Activated CD8-positive, alpha-beta memory T cell treated with anti-CD3 and anti-CD28 coated beads for 48 hours (primary cell): ENCODE measurements at places on chromosomes 13 and 19.

GRCh38 chr19:1220976-1221903 is 15.7 kb downstream of the STK11 start:
- DNase-seq, result no peak

- DNase-seq, result no peak
Measured at GRCh38 chr13:26680123-26680450, 80.5 kb downstream of the GPR12 start.

GRCh38 chr19:38580080-38580479 is 37.7 kb downstream of the MAP4K1 start:
- DNase-seq, result no peak

DNA sequence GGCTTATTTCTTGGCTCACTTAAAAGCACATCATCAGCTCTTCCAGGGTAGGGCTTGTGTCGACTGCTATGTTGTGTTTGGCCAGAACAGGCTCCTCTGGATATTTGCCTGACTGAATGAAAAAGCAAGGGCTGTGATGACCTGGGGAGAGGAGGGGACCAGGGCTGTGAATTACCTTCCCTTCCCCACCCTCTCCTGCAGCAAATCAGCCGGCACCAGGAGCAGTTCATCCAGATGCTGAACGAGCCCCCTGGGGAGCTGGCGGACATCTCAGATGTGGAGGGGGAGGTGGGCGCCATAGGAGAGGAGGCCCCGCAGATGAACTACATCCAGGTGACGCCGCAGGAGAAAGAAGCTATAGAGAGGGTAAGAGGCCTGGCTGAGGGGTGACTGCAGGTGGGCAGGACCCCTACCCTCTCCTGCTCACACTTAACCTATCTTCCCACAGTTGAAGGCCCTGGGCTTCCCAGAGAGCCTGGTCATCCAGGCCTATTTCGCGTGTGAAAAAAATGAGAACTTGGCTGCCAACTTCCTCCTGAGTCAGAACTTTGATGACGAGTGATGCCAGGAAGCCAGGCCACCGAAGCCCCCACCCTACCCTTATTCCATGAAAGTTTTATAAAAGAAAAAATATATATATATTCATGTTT is 4.4 kb downstream of the GADD45GIP1 start:
- no peak for DNase-seq

GRCh38 chr19:46714444-46715106 is 2.3 kb downstream of the PRKD2 start:
- no peak for DNase-seq

- DNase-seq, result no peak
Measured at GRCh38 chr13:25674371-25674770, 302.6 kb downstream of the ATP8A2 start.

GRCh38 chr13:114088234-114088633 is 44.2 kb downstream of the RASA3 start:
- DNase-seq, result no peak

DNA sequence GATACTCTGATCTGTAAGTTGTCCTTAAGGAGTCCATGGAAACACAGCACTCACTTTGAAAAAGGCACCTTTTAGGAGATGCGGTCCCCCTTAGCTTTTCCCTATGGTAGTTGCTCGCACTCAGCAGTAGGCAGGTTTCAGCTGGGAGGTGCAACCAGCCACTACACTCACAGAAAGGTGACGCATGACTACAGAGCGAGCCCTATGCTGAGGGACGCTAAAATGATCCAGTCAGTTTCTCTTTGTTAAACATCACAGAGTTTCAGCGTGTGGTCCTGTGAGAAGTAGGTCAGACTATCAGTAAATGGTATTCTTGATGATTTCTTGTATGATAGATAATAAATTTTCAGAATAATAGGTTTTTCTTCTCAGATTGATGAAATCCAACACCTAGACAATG is 362.7 kb upstream of the MIR17HG start:
- DNase-seq, result no peak

DNA sequence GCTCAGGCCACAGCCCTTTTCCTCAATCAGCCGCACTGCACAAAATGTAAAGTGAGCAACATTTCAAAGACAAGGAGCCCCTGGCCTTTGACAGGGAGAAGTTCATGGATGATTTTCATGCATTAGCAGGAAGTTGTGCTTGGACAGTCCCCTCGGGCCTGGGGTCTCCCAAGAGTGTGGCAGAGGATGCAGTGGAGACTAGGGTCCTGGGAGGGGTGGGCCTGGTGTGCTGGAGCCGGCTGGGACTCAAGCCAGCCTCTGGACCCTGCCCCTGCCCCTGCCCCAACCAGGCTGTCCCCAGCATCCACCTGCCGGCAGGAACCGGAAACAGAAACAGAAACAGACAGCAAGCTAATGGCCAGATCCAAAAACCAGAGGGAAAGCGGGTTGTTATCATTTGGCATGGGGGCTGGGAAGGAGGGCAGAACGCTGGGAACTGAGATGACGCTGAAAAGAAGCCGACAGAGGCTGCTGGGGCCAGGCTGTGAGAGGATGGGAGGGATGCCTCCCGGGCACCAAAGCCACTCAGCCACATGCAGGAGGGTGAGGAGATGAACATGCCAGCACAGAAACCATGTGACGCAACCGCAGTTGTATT is 2.3 kb downstream of the GAS6 start:
- DNase-seq, result no peak

DNA sequence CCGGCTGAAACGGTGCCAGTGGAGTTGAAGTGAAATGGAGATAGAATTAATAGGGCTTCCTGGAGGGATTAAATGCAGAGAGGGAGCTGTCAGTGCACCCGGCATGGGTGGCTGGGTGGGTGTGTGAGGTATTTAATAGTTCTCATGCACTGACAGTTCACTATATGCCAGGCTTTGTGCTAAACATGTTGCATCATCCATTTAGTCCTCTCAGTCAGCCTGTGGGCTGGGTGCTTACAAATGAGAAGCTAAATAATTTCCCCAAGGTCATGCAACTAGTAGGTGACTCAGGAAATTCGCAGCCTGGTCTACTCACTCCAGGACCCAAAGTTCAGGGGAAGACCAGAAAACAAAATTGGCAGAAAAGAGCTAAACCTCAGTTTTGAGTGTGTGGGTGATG is 63.5 kb upstream of the SPATA13 start:
- DNase-seq, result peak; percentile 24

DNA sequence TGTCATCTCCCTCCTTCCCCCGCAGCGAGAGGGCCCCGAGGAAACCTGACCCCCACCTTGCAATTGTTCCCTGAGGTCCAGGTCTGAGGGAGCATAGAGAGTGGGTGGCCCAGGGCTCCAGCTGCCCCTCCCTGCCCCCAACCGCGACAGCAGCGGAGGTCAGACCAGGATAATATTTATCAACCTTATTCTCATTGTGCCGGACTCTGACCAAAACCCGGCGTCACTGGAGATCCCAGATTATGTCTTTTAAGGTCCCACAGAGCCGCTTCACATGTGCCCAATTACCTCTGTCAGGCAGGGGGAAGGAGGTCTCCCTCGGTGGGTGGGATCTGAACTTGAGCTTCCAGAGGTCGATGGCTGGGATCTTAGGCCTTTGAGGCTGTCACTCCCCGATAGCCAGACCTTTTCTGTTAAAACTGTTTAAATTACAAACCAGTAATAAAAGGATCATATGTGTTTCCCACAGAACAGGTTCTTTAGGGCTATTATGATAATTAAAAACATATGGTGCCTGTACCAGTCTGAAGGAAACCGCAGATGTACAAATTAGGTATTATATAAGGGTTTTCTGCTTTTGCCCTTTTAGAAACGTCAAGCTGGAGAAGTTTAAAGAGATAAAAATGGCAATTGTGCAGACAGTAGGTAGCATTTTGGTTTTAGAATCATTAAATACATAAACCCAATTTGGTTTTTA is 195.5 kb downstream of the ZNF536 start:
- no peak for DNase-seq

DNA sequence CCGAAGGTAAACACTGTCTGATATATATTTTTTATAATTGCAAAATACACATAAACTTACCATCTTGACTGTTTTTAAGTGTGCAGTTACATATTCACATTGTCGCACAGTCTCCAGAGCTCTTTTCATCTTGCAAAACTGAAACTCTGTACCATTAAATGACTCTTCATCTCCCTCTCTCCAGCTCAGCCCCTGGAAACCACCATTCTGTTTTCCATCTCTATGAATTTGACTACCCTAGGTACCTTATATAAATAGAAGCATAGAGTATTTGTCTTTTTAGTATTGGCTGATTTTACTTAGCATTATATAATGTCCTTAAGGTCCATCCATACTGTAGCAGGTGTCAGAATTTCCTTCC is 45.8 kb downstream of the LRCH1 start:
- DNase-seq, result no peak

GRCh38 chr13:77952276-77952675 is 33.6 kb upstream of the EDNRB start:
- DNase-seq, result no peak

- DNase-seq, result no peak
Measured at GRCh38 chr13:54699831-54700230, 1671.2 kb downstream of the OLFM4 start.

- no peak for DNase-seq
Measured at GRCh38 chr19:10155839-10156238, 36.1 kb upstream of the EIF3G start.

DNA sequence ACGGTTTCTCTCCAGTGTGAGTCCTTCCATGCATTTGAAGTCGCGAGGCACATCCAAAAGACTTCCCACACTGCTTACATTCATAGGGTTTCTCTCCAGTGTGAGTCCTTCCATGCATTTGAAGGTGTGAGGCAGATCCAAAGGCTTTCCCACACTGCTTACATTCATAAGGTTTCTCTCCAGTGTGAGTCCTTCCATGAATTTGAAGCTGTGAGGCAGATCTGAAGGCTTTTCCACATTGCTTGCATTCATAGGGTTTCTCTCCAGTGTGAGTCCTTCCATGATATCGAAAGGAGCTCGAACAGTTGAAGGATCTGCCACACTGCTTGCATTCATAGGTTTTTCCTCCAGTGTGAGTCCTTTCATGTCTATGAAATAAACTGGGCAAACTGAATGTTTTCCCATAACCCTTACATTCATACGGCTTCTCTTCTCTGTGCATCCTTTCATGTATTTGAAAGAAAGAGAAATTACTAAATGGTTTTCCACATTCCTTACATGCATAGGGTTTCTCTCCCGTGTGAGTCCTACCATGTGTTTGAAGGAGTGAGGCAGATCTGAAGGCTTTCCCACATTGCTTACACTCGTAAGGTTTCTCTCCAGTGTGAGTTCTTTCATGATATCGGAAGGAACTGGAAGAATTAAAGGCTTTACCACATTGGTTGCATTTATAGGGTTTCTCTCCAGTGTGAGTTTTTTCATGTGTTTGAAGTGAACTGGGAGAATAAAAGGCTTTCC is 20.3 kb downstream of the ZNF433 start:
- DNase-seq, result no peak

- DNase-seq, result no peak
Measured at GRCh38 chr13:95477187-95477586, 75.3 kb upstream of the CLDN10 start.

GRCh38 chr19:32687681-32688080 is 3.9 kb upstream of the NUDT19 start:
- DNase-seq, result no peak

DNA sequence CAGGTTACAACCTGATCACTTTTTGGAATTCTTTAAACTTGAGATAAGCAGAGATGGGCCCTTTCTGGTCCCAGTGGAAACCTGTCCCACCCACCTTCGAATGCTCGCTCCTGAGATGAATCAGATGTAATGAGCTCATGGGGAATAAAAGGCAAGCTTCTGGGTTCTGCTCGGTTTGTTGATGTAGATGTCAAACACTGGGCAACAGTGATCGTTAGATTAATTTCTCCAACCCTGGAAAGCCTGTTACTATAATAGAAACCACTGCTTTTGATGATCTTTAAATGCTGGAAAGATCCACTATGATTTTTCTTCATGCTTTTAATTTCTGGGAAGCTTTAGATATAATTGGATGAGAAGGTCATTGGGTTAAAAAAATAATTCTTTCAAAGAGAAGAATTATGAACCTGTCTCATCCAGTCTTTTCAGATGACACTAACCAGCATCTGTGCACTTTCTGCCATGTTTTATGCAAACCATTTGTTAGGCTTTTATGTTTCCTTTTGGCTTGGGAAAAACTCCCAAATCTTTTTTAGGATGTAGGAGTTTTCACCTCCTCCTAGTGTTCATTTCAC is 49.3 kb downstream of the B3GLCT start:
- no peak for DNase-seq

DNA sequence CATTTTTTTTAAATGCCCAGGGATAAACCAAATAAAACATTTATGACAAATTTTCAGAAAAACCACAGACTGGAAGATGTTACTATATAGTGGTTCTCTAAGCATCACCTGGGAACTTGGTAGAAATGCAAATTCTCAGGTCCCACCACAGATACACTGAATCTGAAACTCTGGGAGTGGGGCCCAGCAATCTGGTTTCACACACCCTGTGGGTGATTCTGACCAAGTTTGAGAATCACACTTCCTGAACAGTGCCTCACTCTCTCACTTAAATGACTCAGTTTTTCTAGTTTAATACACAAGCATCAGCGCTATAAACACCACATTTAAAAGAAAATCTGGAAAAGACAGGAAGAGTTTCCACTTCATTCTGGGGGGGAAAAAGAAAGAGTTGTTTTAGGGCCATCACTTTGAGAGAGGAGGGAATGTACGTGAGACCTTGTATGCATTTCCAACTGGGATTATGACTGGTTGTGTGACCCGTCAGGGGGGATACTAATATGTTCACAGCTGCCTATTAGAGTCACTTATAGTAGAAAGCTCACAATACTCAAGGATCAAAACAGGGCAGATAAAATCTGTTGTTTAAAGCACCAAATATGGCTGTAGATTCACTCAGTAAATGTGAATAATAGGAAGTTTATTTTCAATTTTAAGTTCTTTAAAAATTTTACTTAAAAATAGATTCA is 567.7 kb downstream of the GPC6 start:
- DNase-seq, result peak; percentile 31

DNA sequence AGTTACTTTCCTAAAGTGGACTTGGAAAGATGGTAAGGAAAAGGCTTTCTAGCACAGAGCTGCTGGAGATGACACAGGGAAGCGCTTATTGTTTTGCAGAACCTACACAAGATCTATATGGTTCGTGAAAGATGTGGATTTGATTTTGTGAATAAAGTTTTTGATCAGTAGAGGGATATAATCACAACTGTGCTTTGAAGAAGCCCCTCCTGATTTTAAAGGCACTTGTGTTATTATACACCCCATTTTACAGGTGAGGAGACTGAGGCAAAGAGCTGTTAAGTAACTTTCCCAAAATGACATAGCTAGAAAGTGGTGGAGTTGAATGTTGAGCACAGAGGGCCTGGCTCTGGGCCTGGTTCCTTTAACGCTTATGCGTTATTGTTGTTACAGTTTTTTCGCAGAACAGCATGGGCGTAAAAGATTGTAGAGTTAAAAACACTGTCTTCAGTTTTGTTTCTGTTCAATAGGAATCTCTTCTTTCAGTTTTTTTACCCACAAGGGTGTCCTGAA is 1.4 kb downstream of the TDRD3 start:
- no peak for DNase-seq

- no peak for DNase-seq
Measured at GRCh38 chr13:27161980-27162379, 9.6 kb downstream of the USP12 start.

GRCh38 chr19:42197375-42197817 is 20.1 kb downstream of the DEDD2 start:
- DNase-seq, result no peak

GRCh38 chr13:45681113-45681512 is 21.0 kb upstream of the CBY2 start:
- DNase-seq, result no peak
